ENCODE measurements at places on chromosomes 6 and 20.

- DNase-seq, result no peak
Measured at GRCh38 chr20:41467690-41468089, 101.1 kb upstream of the EMILIN3 start.

- DNase-seq, result no peak
Measured at GRCh38 chr6:139473731-139474130, 99.3 kb upstream of the CITED2 start.

DNA sequence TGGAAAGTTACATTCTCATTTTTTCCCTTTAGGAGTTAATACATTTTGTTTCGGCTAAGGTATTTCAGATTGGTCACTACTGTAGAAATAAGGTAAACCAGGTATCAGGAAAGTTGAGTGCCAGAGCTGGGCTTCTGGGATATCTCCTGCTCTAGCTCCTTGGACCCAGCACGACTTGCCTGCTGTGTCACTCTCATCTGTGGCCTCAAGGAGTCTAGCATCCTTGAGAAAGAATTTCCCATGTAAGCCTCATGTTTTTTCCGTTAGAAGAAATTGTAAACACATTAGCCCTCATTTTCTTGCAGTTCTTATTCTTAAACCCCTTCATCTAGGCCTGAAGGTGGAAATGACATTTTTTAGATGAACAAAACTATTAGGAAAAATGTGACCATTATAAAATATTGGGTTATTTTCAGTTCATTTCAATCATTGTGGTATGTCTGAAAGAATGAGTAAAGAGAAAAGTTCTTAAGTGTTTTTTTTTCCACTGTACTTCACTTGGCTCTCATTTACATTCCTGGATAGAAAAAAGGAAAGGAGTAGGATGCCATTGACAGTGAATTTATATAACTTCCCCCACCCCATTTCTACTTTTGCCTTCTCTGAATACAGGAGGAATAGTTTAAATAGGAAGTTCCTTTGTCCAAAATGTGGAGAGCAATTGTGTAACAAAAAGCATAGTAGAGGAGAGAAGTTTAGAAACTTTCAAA is 46.7 kb downstream of the CD2AP start:
- no peak for DNase-seq

GRCh38 chr6:88111991-88112390 is 54.2 kb downstream of the CNR1 start:
- DNase-seq, result no peak

DNA sequence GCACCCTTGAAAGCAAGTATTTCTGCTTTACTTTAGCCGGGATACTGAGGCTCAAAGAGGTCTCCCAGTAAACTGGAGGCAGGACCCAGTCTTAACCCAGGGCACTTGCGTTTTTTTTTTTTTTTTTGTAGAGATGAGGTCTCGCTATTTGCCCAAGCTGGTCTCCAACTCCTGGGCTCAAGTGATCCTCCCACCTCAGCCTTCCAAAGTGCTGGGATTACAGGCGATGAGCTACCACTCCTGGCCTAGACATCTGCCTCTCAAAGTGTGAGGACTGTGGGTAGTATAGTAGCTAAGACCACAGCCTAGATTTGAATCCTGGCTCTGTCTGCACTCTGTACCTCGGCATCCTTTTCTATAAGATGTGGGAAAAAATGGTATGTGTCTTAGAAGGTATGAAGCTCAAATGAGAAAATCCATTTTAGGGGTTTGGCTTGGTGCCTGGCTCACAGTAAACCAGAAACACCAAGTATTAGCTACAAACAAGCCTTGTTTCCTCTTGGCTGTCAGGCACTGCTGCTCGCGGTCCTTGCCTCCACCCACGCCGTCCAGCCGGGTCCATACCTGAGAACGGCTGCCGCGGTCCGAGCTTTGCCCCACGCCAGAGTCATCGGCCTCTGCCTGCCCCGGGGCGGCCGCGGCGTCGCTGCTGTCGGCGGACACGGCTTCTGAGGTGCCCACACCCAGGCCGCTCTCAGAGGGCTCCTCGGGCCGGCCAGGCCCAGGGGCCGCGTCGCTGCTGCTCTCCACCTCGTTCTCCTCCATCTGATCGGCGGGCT is 1.2 kb downstream of the ZNF335 start:
- DNase-seq, result peak; percentile 47

DNA sequence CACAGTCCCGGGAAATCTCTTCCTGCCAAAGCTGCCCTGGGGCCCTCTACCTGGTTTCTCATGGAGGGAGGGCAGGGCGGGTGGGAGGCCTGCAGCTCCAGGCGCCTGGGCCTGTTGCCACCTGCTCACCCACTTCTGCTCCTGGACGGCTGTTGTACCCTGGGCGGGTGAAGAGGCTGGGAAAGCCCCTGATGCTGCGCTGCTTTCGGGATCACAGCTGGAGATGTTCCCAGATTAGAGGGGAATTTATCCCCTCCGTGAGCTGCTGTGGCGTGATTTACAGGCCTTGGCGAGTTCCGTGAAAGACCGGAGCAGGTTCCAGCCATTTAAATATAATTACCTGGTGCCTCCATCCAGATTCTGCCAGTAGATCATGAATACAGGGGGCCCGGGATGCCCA is 12.3 kb upstream of the VSTM2L start:
- DNase-seq, result no peak

DNA sequence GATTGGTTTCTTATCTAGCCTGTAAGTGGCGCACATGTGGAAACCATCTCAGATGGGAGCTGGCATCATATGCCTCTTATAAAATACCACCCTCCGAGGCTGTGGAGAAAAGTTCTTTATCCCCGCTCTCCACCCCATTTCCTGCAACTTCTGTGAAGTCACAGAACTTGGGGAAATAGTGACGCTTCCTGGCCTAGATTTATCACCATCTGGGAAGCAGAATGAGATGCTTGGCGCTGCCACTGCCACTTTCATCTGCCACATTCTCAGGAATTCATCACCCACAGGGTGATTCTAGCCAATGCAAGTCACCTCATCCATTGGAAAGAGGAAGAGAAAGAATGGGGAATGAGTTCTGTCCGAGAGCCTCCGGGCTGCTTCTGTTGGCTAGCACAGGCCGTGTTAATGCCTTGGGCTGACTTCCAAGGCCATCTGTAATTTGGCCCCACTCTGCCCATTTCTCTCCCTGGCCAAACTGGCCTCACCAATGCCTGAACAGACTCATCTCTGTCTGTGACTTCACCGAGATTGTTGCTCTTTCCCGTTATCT is 148.8 kb upstream of the SOX4 start:
- no peak for DNase-seq

All from HT-29 (cell line).